Activated gamma-delta T cell (primary cell): ENCODE measurements at places on chromosomes 1 and 21.

- DNase-seq, result no peak
Measured at GRCh38 chr1:226981386-226981817, 41.3 kb downstream of the COQ8A start.

- DNase-seq, result no peak
Measured at GRCh38 chr1:35029761-35030160, 2.0 kb downstream of the ZMYM6 start.

- no peak for DNase-seq
Measured at GRCh38 chr1:8406960-8407359, 89.0 kb downstream of the SLC45A1 start.

- DNase-seq, result no peak
Measured at GRCh38 chr1:65832296-65832695, 39.6 kb downstream of the PDE4B start.

GRCh38 chr1:56206391-56206790 is 373.0 kb downstream of the PLPP3 start:
- no peak for DNase-seq

DNA sequence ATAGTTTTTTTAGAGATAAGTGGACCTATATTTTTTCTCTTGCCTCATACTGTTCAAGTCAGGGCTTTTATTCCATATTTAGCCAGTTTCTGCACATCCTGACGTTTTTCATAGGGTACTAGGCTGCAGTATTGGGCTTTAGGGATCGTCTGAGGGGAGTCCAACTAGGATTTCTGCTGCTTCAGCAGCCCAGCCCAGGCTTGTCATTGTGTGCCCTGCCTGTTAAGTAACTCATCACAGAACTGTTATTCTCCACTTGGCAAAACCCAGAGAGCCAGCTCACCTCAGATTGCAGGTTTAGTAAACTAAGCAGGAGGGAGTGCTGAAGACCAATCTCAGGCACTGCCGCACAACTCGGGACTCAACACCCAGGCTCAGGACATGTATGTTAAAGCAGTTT is 2.8 kb downstream of the GALNT2 start:
- DNase-seq, result no peak

GRCh38 chr1:7257225-7257624 is 472.0 kb downstream of the CAMTA1 start:
- no peak for DNase-seq

- DNase-seq, result no peak
Measured at GRCh38 chr1:17558541-17558940, 19.0 kb downstream of the ARHGEF10L start.

DNA sequence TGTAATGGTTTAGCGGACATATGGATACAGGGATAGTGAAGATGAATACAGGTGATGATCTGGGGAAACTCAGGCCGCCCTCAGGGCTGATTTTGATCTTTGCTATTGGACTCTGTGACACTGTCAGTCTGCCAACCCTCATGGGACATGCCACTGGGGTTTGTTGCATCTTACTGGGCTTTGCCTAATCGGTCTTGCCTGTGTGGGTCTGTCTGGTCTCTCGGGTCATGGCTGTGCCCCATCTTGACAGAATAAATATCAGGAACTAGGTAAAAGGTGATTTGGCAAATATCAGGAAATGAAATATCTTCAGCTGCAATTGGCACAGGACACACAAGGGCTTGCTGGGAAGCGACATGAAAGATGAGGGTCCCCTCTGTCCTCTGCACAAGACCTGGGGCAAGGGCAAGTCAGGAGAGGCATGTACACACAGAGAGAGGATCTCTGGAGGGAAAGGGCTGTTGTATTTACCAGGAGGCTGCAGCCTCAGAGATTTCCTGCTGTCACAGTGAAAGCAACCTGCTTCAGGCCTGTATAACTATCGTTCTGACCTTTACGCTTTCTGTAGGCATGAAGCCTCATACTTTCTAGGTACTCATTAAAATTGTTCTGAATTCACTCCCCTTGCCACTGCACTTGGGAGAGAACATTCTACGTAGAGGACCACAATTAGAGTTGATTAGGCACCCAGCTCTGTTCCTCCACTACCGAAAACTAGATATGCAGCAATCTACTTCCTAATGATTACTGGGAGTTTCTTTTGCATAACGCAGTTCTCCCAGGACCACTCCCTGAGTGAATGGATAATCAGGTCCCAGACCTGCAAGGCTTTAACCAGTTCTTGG is 52.0 kb upstream of the GADD45A start:
- DNase-seq, result no peak

- DNase-seq, result no peak
Measured at GRCh38 chr1:155117610-155118009, 10.1 kb upstream of the EFNA1 start.

GRCh38 chr1:48654606-48655210 is 122.0 kb downstream of the BEND5 start:
- no peak for DNase-seq

DNA sequence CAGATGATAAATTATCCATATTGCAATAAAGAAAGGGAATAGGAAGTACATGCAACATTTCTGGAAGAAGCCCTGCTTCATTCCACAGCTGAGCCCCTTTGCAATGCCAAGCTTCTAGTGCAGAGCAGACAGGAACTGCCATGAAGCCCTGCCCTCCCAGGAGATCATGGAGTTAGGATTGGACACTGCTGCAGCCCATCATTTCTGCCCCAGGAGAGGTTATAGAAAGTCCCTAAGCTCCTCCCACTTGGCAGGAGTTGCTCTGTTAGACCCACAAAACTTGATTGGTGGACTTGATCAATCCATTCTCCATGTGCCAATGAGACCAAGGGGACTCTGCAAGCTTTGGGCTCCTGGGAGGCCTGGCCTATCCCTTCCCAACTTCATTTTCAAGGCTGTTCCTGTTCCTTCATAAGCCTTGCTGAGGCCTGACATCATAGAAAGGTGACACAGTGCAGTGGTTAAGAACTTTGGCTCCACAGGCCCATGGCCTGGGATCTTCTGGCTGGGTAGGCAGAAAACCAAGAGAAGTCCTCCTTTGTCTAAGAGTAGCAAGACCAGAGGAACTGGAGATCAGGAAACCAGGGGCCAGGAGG is 1.3 kb upstream of the LAPTM5 start:
- no peak for DNase-seq
